ENCODE measurements at places on chromosomes 3 and 15.
A peak's percentile ranks its signal among the peaks of the same experiment; 100 is the strongest.

DNA sequence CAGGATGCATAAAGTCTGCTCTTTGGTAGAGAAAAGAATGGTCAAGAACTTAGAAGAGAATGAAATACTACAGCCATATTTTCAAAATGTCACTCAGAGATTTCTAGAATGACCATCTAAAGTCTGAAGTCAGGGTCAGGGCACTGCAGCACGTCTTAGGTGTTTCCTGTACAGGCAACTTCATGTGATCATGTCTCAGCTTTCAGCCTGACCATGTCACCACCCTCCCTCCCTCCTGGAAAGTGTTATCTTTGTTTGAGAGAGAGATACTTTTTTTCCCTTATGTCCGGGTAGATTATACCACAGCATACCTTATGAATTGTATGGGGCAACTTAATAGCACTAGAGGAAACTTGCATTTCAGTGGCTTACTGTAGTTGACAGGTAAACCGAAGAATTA lies 558.0 kb upstream of the TGFBR2 start:
- no peak for DNase-seq

DNA sequence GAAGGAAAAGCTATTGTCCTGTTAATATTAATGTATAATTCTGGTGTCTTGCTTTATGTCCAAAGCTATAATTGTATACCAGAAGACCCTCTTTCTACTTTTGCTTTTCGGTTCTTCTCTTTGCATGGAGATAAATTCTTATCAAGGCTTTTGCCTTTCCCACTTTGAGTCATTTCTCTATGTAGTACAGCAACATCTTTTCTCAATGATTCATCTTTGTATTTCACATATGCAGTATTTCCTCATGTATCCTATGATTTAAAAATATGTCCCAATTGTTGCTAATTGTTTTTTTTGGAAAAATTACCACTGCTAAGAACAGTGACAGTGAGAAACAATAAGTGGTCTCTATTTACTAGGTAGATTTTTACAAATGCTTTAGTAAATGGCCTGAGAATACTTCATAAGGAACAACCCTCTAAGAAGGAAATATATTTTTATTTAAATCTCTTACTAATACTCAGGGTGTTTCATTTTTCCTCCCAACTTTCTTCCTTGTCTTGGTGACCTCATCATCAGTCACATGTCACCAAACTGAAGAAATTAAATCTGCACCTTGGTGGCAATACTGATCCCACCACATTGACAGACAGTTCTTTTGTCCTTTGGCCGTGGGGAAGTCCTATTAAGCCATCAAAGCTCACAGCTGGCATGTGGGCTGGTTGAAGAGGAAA lies 290.6 kb downstream of the SATB1 start:
- no peak for DNase-seq

GRCh38 chr3:45884368-45885201 lies 1.8 kb upstream of the CCR9 start:
- DNase-seq = peak; percentile 79

DNA sequence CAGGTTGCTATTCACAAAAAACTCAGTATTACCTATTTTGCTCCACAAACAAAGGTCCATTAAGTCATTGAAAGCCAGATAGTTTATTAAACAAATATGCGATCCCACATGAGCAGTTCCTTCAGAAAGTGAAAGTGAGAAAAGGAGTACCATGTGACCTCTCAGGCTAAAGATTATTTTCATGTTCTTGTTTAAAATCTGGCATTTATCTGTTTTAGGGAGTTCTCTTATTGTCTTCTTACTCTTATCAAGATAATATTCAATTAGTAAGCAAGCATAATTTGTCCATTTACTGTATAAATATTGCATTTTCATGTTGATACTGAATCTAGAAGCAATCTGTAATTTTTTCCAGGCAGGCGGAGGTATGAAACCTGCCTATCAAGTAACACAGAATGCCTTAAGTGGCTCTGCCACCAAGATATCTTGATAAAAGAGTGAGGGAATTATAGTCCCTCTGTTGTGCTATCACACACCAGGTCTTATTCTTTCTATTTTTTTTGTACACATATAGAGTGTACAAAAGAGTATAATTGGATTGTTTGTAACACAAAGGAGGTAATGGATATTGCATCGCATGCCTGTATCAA lies 20.1 kb upstream of the PLSCR5 start:
- no peak for DNase-seq

DNA sequence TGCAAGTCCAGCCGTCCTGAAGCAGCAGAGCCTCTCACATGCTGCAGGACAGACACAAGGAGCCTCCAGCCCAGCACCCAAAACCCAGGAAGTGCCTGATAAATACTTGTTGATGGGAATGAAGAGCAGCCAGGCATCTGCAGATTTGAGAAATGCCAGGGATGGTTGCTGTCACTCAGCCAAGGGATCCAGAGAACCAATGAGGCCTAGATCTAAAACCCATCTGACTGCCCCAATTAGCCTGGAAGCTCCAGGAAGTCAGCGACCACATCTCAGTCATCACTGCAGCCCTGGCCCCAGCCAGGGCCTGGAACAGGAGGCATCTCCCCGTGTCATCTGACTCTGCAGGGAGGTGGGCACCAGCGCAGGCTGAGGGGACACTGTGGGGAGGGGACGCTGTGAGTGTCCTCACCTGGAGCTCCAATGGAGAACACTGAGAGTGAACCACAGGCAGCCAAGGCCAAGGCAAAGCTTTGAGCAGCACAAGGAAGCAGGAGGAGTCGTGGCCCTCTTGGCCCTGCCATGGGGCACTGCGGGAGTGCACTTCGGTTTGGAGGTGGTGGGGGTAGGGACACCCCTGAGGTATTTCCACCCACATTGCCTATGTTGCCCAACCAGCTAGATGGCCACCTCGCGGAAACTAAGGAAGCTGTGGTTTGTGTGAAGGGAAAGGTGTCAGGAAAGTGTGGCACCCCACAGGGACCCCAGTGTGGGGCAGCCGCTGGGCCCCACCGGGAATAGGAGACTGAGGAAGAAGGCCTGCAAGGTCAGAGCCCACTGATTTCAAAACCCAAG lies 229.5 kb downstream of the VPS13C start:
- no peak for DNase-seq

- DNase-seq = no peak
Measured at GRCh38 chr3:4722103-4722502, 229.0 kb downstream of the ITPR1 start.

DNA sequence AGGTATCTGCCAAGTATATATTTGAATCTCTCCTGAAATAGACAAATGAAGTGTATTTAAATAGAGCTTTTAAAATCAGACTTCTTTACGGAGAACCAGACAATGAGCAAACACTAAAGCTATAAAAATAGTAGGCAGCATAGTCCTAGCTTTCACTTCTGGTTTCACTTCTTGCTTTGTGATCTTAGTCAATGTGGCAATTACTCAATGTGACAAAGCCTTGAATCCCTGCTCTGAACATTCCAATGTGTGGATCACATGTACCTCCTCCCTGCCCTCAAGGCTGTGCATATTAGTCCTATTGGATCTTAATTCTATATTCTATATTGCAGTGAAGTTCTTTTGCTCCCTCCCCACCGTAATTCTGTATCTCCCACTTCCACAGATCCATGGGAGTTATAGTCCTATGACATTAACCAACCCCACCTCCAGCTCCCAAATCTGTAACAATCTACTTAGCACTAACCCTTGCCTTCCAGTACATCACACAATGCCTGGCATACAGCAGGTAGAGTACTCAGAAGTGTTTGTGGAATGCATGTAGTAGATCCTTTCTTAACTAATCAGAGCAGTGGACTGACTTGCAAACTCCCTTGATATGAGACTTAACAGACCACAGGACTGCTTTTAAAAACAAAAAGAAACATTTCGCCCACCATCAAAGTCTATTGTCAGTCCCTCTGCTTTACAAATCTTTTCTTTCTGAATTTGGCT lies 24.3 kb upstream of the CP start:
- no peak for DNase-seq

- DNase-seq = no peak
Measured at GRCh38 chr3:35448681-35449080, 190.6 kb upstream of the ARPP21 start.

- DNase-seq = no peak
Measured at GRCh38 chr3:184541886-184542562, 19.6 kb upstream of the EPHB3 start.

DNA sequence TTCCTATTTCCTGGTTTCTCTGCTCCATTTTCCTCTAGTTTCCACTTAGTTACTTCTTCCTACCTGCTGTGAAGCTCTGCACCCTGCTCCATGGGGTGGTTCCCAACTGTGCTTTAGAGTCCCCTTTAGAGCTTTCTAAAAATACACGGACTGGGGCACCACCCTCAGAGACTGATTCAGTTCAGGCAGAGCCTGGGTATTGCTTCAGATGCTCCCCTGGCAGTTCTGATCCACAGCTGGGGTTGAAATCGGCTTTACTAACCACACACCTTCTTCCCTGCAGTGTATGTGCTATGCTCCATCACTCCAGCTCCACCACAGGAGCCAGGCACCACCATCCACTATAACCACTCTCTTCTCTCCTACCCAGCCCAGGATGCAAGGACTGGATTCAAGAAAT lies 12.6 kb downstream of the ANP32A start:
- no peak for DNase-seq

DNA sequence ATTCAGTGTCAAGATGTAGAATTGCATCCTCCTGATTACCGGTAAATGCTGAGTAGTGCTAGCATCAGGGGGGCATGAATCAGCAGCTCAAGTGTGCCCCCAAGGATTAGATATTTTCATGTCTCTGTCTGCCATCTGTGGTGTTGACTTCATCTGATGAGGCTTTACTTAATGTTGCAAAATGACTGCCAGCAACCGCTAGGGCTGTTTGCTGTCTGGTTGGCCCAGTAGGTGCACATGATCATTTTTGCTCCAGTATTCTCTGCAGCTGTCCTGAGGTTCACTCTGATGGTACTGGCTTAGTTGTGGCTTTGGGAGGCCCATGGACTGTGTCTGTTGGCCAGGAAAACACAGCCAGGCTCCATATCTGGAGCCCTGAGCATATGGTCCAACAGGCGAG lies 316.4 kb downstream of the SOX2 start:
- no peak for DNase-seq

DNA sequence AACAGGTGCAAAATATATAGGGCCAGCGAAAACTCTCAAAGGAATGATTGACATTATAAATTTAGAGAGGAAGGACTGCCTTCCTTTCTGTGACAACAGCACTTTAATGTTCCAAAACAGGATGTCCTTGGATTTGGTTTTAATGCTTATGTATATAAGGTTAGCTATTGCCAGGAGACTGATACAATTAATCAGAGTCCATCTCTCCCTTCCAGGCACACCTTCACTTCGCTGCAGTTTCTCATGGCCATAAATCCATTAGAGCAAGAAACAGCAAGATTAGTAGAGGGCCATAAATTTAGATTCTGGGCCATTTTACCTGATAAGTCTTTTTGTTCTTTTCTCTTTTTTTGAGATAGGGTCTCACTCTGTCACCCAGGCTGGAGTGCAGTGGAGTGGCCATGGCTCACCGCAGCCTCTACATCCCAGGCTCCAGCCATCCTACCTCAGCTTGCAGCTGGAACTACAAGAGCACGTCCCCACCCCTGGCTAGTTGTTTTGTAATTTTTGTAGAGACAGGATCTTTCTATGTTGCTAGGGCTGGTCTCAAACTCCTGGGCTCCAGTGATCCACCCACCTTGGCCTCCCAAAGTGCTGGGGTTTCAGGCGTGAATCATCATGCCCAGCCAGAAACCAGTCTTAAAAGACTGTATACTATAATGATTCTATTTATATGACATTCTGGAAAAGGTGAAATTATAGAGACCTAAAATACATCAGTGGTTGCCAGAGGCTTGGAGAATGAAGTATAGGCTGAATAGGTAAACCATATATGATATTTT lies 15.7 kb upstream of the TFRC start:
- no peak for DNase-seq

- DNase-seq = no peak
Measured at GRCh38 chr3:89098964-89099585, 8.3 kb upstream of the EPHA3 start.

DNA sequence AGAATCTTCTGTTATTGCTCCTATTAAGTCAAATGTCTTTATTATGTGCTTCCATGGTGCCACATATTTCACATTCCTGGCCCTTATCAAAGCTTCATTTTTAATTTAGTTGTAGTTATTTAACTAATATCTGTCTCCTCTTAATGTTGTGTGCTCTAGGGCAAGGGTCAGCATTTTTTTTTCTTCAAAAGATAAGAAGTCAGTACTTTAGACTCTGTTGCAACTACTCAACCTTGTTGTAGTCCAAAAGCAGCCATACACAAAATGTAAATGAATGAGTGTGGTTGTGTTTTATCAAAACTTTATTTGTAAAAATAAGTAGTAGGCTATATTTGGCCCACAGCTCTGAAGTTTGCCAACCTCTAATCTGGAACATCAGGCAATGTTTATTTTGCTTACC lies 394.7 kb upstream of the CBLB start:
- DNase-seq = no peak

DNA sequence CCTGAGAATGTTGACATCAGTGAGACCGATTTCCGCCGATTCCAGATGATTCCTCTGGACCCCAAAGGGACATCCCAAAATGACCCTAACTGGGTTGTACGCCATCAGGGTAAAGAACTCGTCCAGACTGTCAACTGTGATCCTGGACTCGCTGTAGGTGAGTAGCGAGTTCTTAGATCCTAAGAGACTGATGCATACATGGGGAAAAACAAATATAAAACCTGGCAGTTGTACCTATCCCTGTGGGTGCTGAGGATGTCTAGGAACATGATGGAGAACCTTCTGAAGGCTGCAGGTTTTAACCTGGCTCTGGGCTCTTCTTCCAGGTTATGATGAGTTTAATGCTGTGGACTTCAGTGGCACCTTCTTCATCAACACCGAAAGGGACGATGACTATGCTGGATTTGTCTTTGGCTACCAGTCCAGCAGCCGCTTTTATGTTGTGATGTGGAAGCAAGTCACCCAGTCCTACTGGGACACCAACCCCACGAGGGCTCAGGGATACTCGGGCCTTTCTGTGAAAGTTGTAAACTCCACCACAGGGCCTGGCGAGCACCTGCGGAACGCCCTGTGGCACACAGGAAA lies 12.3 kb downstream of the THBS1 start:
- DNase-seq = no peak

DNA sequence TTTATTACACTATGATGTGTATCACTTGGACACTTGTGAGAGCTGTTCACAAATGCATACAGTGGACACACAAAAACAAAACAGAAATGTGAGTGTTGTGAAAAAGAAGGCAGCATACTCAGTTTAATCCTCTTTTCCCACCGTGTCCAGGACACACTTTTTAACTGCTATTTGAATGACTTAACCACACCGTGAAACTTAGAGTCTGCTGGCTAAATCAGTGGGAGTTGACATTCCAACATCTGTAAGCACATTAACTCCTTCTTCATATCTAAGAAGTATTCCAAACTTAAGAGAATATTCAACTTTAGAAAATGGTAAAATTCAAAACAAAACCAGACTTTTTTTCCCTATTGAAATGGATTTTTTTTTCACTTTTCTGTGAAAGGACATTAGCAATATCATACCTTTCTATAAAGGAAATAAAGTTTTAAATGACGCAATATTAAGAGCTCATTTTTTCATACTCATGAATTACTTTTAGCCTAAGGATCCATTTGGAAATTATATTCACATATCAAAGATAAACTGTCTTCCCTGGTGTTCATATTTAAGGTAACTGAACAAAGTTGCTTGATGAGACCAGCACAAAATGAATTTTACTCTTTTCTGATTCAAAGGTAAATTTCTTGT lies 316.6 kb downstream of the RBMS3 start:
- no peak for DNase-seq
